ENCODE measurements at places on chromosomes 12 and 14.

- DNase-seq: peak; percentile 49
These were observed 743 bp downstream of the PUS1 start for GRCh38 chr12:131929581-131930456.

DNA sequence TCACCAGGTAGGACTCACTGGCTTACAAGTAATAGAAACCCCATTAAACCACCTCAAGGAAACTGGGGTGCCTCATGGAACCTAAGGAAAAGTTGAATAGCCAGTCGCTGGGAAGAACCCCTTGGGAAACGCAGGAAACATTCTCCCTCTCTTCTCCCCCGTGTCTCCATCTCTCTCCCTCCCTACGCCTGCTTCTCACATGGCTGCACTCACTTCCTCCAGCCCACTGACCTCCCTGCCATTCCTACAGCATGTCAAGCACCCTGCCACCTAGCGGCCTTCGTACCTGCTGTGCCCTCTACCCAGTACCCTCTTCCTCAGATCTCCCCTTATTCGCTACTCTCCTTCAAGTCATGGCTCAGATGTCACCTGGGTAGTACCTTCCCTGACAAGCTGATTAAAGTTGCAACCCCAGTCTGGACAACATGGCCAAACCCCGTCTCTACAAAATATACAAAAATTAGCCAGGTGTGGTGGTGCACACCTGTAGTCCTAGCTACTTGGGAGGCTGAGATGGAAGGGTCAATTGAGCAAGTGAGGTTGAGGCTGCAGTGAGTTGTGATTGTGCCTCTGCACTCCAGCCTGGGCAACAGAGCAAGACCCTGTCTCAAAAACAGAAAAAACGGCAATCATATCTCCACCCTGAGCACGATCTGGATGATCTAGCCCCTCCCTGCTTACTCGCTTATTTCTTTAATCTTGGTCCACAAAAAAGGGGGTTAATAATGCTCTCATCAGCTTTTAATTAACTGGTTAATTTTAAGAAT is 6.4 kb upstream of the DTX1 start:
- DNase-seq: peak; percentile 24

DNA sequence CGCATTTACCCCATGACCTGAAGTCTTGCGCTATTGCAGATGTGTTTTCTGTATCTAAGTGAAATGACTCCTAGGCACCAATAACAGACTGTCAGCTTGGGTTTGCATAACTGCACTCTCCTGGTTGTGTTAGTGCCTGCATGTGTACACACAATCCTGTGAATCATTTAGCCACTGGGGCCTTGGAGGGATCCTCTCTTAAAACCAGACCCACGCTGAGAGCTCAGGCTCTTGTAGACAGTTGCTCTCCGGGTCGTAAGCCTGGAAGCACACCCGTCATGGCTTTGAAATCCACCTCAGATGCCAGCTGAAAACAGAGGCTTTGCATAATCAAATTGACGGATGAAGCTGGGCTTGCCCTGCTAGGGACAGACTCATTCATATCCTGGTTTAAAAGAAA is 79.2 kb upstream of the RBM19 start:
- no peak for DNase-seq

DNA sequence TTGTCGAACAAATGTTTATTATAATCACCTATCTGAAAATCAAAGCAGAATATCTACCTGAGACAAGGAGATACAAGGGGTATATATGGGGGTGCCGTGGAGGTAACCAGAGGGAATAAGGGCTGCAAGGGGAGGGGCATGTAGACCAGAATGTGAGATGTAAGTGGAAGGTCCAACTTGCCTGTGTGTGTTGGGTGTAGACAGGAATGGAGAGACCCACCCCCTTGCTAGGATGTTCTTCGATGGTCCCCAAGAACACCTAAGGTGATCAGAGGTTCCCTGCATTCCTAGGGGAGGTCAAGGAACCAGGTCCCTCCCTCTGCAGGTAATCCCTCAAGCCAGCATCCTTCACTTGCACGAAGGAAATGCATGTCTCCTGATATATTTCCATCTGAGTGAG is 167.9 kb downstream of the DICER1 start:
- no peak for DNase-seq

DNA sequence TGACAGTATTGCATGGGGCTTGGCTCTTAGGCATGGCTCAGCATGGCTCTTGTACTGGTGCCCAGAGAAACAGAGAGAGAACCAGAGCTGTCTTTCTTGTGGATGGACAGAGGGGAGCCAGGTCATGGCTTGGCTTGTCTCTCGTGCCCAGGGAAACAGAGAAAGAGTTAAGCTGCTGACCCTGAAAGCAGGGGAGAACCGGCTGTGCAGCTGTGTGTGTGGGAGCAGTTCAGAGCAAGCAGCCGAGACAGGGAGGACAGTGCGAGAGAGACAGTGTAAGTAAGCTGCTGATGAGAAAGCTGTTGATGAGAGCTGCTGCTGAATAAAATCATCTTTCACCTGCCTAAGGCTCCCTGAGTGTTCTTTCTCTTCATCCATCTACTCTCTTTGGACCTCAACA is 61.3 kb upstream of the DDHD1 start:
- no peak for DNase-seq

GRCh38 chr12:113422030-113422885 is at the start of gene SDSL:
SDSL (plus strand) TSS chr12:113422380; CDS start chr12:113427983, 5,603 bp downstream.
- DNase-seq: peak; percentile 45

- DNase-seq: no peak
These were observed 89.5 kb downstream of the FBXL14 start for GRCh38 chr12:1504895-1505311.

- no peak for DNase-seq
These were observed 55.8 kb downstream of the ZFP36L1 start for GRCh38 chr14:68737086-68737485.

- no peak for DNase-seq
These were observed 18.8 kb downstream of the MVK start for GRCh38 chr12:109592195-109592904.

DNA sequence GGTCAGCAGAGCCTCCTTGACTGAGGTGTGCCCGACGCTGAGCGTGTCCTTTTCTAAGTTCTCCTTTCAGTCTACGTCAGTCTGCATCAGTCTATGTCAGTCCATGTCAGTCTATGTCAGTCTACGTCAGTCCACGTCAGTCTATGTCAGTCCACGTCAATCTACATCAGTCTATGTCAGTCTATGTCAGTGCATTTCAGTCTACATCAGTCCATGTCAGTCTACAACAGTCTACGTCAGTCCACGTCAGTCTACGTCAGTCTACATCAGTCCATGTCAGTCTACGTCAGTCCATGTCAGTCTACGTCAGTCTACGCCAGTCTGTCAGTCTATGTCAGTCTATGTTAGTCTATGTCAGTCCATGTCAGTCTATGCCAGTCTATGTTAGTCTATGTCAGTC is 15.9 kb downstream of the EIF5 start:
- DNase-seq: no peak

- DNase-seq: peak; percentile 34
These were observed 53.7 kb downstream of the GALNT4 start for GRCh38 chr12:89470741-89471509.

DNA sequence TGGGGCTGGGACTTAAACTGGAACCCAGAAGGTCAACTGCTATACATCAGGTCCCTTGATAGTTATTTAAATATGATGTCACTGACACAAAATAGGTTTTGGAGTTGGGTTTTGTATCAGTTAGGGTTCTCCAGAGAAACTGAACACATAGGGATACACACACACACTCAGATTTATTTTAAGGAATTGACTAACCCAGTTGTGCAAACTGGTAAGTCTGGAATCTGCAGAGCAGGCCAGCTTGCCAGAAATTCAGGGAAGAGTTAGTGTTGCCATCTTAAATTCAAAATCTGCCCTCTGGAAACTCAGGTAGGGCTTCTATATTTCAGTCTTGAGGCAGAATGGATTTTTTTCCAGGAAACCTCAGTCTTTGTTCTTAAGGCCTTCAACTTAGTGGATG is 36.9 kb downstream of the MAPK1IP1L start:
- no peak for DNase-seq

DNA sequence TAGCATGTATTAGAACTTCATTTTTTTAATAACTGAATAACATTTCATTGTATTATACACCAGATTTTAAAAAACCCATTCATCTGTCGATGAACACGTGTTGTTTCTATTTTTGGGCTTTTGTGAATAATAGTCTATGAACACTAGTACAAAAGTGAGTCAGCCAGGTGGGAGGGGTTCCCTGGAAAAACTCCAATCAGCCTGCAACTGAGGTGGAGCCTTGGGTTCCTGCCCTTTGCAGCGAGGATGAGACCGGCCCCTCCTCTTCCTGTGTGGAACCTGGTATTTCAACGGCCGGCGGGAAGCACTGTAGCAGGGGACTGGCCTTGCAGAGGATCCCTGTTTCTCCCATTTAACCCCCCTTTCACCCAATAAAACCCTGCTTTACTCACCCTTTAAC is 56.1 kb downstream of the LMNTD1 start:
- DNase-seq: no peak

- no peak for DNase-seq
These were observed 10.4 kb downstream of the CPNE6 start for GRCh38 chr14:24081739-24082211.

DNA sequence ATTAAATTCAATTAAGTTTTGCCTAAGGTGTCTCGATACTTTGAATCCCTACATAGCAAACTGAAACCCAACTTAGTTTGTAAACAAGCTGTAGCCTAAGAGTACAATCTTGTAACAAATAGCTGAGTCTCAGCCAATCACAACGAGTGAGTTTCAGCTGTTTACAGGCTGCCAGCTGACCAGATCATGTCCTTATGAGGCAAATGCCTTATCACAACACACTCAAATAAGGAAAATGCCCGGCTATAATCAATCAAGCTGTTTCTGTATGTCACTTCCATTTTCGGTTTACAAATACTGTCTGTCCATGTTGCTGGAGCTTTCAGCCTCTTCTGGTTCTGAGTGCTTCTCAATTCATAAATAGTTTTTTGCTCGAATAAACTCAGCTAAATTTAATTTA is 943.8 kb downstream of the SLC16A7 start:
- no peak for DNase-seq

DNA sequence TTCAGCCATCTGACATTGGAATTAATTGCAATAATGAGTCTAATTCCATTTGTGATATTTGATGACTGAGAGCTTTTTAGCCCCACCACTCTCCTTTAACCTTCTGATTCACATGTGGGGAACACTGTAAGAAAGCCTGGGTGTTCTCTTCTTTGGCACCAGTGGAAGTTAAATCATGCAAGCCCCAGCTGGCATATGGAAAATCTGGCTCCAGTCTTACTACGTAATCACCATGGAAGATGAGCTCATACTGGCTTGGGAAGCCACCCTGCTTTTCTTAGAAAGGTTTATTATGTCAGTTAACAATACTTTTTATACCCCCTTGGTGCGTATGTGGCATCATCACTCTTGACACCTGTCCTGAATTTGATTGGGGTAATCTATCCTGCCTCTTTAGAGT is 479.3 kb downstream of the SLC16A7 start:
- no peak for DNase-seq

GRCh38 chr14:28365510-28365909 is 401.1 kb upstream of the FOXG1 start:
- DNase-seq: no peak

DNA sequence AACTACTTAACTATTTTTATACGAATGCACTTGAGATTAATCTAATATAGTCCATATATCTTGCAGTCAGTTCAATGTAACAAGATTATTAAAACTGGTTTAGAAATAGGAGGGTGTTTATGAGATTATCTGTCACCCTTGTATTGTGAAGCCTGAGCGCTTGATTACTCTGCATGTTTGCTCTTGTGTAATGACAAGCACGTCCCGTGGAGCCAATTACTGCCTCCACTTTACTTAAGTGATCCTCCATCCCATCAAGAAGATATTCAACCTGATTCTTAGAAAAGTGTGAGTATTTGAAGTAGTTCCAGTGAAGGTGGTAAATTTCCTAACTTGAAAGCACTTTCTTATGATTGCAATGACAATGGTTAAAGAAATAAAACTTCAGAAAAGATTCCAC is 415.2 kb upstream of the GARIN6 start:
- no peak for DNase-seq

- no peak for DNase-seq
These were observed 15.2 kb upstream of the RNASE12 start for GRCh38 chr14:20606190-20606901.

DNA sequence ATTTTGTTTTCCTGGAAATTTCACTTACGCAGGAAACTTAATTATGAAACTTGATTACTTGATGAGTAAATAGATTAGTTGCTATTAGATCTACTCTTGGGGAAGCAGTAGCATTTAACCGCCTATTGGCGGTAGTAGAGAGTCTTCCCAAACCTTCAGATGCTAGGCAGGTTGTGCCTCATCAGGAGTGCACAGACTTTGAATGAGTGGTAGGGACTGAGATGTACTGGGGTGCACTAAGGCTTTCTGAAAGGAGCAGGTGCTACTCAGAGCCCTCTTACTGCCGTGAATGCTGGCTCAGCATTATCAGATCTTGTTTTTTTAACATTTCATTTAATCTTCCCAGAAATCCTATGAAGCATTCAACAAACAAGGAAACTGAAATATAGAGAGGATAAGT is 7.7 kb downstream of the GATC start:
- no peak for DNase-seq

GRCh38 chr12:66329941-66330340 is 27.6 kb downstream of the HELB start:
- no peak for DNase-seq

GRCh38 chr14:103361867-103362266 is 23.3 kb upstream of the MARK3 start:
- DNase-seq: no peak

- DNase-seq: no peak
These were observed 201.3 kb downstream of the PCNX1 start for GRCh38 chr14:71108398-71109119.

DNA sequence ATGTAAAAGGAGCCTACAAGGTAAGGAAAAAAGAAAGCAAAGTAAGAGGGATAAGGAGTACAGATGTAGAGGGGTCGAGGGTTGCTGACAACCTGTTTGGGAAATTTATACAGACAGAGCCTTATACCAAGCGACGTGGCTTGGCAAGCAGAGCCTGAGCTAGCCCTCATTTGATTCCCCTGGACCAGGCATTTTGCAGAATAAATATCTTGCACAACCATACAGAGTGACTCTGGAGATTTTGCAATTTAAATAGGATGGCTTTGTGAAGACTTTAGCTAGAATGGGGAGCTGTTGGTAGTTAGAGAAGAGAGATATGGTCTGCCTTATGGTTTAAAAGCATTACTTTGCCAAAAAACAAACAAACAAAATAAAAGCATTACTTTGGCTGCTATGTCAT is 11.1 kb upstream of the ANO6 start:
- no peak for DNase-seq

- peak; percentile 52 for DNase-seq
These were observed 448.3 kb downstream of the PCNX1 start for GRCh38 chr14:71355324-71356201.

DNA sequence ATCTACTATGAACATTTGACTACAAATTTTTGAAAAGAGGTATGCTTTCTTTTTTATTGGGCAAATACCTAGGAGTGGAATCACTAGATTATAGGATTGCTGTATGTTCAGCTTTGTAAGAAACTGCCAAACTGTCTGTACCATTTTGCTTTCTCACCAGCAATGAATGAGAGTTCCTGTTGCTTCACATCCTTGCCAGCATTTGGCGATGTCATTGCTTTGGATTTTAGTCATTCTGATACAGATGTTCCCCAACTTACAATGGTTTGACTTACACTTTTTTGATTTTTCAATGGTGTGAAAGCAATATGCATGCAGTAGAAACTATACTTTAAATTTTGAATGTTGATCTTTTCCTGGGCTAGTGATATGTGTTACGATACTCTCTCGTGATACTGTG is 328.7 kb downstream of the RAD51B start:
- no peak for DNase-seq

GRCh38 chr14:77051116-77051515 is 22.6 kb upstream of the IRF2BPL start:
- no peak for DNase-seq

- no peak for DNase-seq
These were observed 648.5 kb downstream of the RPS29 start for GRCh38 chr14:48937541-48938195.

All from memory B cell (primary cell).